ENCODE measurements at places on chromosomes 6 and 20.

- no peak for DNase-seq
Observed at GRCh38 chr6:48505621-48506020, 394.6 kb upstream of the PTCHD4 start.

- no peak for DNase-seq
Observed at GRCh38 chr6:37359039-37359438, 5.3 kb downstream of the RNF8 start.

DNA sequence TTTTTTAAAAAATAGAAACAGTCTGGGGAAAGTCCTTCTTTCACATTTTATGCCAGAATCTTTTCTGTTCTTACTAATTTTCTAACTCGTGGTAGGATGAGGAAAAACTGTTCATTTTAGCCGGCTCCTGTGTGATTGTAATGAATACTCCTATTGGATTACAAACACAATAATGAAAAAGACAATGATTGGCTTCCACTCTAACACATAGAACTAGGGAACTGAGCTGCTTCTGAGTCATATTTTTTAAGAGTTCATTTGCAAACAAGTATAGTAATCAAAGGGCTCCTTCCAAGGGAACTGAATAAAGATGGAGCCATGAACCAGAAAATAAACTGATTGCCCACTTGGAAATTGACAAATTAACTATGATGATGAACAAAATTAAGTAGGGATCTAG is 265.3 kb upstream of the TCF21 start:
- DNase-seq = no peak

- DNase-seq = no peak
Observed at GRCh38 chr6:106005013-106005412, 81.1 kb upstream of the PRDM1 start.

GRCh38 chr6:128667339-128667858 is 147.0 kb upstream of the PTPRK start:
- no peak for DNase-seq

DNA sequence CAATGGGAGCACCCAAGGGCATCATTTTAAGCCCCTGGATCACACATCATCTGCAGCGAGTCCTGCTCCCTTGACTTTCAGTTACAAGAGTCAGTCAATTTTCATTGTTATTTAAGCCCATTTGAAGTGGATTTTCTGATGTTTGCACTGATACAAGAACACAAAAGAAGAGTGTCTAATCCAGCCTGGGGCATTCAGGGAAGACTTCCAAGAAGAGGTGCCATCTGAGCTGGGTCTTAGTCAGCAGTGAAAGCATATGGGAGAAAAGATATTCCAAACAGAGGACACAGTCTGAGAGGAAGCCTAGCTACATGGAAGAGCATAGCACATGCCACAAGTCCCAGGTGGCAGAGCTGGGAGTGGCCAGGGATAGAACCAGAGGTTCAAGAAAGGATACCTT is 10.4 kb upstream of the FOXP4 start:
- DNase-seq = no peak

DNA sequence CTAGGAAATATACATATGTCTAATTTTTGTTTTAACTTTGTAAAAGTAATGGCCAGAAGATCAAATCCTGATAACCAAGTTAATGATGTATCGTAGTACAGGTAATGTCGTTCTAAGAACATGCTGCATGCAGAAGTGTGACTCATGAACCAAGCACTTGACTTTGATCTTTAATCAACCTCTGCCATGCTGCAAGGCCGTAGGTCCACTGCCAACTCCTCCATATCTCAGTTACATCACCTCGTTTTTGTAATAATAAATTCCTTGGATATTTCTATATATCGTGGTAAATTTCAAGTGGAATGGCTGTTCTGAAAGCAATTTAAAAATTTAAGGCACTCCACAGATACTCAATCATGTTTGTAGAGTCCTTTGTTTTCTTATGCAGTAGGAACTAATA is 771.7 kb downstream of the EPHA7 start:
- no peak for DNase-seq
